H54 (cell line): ENCODE measurements at places on chromosomes 1 and 21.
A peak's percentile ranks its signal among the peaks of the same experiment; 100 is the strongest.

DNA sequence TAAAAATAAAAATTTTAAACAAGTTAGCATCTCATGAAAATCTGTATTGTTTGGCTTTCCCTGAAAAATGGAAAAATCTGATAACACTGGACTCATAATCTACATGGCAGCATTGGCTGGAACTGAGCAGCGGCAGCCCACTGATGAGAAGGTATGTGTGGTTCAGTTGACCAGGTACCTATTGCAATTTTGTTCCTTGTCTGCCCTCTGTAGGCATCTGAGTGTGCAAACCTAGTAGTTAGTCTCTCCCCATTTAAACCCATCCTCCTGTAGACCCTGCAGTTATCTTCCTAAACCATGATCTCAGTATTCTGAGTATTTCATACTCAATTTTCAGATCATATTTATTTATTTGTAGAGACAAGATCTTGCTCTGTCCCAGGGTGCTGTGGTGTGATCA is 59.4 kb upstream of the SERBP1 start:
- no peak for DNase-seq

DNA sequence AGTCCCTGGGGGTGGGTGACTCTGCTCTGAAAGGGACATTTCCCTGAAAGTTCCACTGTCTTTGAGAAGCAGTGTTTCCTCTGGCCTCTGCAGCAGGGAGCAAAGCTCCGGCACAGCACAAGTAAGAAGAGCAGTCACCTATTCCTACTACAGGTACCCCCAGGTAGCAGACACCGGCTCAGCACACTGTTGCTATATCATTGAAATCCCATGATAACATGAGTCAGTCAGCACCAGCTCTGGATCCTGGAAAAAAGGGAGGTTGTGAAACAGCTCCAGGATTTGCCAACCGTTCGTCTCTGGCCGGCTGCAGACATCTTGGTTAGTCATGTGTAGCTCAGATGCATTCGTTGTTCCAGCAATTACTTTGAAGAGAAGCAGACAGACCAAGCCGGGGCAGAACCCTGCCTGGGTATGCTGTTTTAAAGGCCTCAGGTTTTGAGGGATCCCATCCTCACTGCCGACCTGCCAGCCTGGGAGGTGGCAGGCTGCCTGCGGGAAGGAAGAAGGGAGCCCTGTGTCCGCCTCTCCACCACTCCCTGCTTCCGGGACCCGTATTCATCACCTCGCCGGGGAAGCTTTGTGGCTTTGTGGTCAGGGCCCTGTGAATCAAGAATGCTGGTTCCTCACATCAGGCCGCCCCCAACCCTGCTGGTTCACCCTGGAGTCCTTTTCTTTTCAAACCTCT is 139.2 kb downstream of the CLIC6 start:
- peak; percentile 78 for DNase-seq

DNA sequence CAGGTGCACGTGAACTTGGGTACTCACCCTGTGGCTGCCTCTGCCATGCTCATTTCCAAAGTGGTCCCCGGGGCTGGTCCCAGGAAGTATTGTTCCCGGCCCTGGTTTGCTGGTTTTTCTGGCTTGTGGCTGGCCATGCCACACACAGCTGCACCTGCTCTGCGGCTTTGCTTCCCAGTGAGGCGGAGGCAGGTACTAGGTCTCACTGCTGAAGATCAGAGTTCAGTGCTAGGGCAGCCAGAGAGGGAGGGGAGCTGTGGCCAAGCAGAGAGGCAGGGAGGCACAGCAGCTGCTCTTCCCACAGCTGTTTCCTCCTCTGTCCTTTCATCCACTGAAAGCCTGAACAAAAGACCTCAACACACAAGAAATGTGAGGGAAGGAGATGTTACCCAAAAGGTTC is 30.5 kb downstream of the ENO1 start:
- DNase-seq = no peak

DNA sequence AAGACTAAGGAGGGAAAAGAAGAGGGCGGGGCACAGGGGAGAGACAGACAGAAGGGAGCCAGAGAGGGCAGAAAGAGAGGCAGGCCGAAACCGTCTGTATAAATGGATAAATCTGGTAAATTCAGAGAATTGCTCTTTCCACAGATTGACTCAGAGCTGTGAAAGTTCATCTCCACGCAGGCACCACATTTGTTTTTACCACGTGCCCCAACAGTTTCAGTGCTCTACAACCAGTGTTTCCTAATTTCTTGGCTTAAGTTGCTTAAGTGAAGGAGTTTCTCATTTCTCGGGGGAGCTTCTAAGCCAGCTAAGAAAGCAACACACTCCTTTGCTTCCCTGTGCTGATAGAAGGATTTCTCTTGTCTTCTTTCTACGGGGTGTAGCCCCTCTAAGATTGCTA is 87.1 kb downstream of the ENAH start:
- no peak for DNase-seq

GRCh38 chr1:192378878-192379277 is 62.1 kb downstream of the RGS21 start:
- DNase-seq = no peak

DNA sequence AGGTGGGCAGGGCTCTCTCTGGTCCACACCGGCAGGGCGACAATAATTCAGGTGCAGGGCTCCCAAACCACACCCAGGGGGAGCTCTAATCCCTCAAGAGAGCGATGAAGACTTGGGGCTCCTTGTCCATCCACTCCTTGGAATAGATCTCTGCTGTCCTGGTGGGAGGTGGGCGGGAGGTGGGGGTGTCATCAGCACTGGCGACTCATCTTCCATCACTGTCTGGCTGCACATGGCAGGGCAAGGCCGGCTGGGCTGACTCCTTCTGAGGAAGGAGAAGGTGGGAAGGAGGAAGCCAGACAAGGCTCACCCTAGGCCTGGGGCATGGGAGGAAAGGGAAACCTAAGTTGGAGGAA is 29.3 kb downstream of the TNNT2 start:
- DNase-seq = peak; percentile 88

DNA sequence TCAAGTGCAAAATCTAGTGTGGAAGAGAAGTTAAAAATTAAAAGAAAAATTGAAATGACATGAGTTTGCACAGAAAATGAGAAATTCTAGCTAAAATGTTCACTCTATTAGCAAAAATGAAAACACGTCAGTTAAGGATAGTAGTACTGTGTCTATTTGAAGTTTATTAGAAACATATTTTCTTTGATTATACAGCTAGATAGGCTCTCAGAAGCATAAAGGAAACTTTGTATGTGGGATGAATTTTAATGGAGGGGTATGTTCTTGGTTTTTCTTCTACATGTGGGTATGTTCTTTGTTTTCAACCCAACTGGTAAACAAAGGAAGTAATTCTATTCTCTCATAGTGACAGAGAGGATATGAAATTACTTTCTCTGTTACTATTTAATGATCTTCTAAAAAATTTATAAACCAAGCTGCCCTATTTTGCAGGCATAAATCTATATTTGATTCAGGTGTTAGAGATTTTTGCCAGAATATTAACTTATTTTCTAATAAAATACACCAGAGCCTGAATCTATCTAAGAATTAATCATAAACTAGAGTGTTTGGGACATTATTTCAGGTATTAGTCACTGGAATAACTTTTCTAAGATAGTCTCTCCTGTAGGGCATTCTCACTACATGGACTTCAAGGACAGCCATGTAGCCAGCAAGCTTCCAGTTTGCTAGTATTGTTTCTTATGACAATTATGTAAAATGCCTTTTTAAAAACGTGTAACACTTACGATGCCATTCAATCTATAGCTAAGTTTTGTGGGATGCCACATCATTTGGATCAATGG is 15.8 kb downstream of the GPSM2 start:
- DNase-seq = no peak

GRCh38 chr21:25133939-25134338 is 473.3 kb downstream of the MRPL39 start:
- DNase-seq = no peak

DNA sequence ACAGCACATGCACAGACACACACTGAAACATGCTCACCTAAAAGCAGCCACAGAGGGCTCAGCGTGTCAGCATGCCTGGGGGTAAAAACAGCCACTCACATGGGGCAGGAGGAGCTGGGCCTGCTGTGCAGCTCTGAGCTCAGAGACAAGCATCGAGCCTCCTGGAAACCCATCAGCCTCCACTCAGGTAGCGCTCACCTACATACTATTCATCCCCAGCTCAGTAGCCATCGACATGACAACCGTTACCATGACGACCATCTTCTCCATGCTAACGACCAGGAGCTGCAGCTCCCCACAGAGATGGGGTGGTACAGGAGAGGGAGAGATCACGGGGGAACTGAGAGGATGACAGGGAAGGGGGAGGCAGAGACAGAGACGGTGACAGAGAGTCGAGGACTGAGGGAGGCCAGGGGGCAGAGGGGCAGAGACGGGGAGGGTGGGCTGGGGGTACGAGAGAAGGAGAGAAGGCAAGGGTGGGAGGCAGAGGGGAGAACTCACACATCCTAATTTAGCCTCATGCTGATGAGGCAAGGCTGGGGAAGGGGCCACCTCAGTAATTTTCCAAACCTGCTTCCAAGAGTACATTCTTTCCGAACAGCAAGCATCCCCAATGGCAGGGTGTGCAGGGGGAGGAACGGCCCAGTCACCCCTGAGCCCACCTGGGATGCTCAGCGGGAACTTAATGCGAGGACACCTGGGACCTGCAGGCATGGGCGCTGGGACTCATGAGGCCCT is 28.4 kb downstream of the SDC3 start:
- DNase-seq = no peak

DNA sequence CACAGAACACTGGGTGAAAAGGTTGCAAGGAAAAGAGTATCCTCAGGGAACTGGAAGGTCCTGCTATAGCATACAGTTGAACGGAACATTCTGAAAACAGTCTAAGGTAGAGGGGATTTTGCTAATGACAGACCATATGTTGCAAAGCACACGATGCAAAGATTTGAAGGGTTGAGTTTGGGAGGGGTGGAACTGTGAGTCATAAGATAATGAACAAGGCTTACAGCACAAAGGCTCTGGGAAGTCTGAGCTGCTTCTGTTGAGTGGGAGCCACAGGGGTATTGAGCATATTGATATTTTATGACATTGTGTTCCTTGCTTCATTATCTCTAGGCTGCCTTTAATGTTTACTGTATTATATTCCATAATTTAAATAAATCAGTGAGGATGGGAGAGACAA is 104.9 kb downstream of the PLPPR4 start:
- DNase-seq = no peak

GRCh38 chr1:164786980-164787833 is 228.2 kb downstream of the PBX1 start:
- peak; percentile 76 for DNase-seq
